ENCODE measurements at places on chromosomes 2 and 18.

GRCh38 chr2:134401789-134402188, 147.9 kb downstream of the MGAT5 start:
- DNase-seq: no peak

DNA sequence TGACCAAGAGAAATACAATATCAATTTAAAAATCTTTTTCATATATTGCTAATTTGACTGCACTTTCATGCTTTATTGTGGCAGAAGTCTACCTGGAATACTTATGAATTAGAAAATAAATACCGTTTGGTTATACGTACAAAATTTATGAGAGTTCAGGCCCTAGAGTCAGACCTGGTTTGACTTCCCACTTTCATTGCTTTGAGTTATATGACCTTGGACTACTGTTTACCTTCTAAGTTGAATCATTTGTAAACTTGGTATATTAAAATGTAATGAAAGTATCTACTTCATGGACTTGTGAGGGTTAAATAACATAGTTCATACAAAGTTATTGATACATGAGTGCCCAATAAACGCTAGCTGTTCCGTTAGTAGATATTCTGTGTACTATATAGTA, 12.0 kb downstream of the VAPA start:
- DNase-seq: no peak

DNA sequence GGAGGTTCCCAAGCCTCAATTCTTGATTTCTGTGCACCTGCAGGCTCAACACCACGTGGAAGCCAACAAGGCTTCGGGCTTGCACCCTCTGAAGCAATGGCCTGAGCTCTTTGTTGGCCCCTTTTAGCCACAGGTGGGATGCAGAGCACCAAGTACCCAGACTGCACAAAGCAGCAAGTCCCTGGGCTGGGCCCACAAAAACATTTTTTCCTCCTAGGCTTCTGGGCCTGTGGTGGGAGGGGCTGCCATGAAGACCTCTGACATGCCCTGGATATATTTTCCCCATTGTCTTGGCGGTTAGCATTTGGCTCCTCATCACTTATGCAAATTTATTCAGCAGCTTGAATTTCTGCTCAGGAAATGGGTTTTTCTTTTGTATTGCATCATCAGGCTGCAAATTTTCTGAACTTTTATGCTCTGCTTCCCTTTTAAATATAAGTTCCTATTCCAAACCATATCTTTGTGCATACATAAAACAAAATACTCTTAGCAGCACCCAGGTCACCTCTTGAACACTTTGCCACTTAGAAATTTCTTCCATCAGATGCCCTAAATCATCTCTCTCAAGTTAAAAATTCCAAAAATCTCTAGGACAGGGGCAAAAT, 9.0 kb upstream of the MATN3 start:
- DNase-seq: no peak

DNA sequence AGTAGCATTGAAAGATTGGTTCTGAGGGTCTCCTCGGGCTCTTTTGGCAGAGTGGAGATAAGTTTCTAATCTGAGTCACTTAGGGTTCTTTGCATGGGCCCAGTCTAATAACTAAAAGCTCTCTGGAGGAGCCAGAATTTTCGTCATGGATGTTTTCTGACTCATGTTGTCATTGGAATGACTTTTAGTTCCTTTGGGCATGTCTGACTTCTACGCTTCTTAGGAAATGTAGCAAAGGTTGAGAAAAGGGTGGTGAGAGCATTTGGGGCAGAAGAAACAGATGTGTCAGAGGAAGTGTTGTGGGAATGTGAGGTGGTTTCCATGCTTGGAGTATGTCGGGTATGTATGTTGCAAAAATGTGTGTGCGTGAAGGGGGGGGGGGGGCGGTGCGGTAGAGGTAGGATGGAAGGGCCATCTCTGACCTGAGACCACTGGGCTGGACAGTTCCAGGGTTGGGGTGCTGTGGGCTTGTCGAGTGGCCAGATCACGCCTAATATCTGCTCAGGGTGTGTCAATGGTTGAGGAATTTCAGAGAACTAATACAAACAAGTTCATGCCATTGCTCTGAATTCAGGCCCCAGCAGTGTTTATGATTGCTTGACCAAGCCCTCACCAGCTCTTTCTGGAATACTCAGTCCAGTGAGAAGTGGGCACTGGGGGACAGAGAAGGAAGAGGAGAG, 26.9 kb downstream of the KLHL29 start:
- DNase-seq: no peak

GRCh38 chr2:196322973-196323810, 151.8 kb upstream of the STK17B start:
- no peak for DNase-seq

GRCh38 chr18:64693766-64694165, 544.9 kb upstream of the LINC00305 start:
- DNase-seq: no peak

DNA sequence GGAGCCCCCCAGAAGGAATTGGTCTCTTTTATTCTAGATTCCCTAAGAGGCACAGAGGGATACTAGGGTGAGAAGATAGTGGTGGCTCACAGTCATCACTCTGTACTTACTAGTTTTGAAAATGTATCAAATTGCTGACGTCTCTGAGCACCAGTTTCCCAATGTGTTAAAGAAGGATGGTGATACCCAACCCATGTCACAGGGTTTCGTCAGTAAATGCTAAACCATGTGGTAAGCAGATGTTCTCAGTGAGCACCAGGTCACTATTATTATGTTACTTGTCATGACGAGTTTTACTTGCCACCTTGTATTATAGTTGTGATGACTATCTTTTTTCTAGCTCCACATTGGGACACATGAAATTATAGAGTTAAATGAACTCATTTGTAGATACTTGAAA, 54.7 kb downstream of the NEDD4L start:
- DNase-seq: no peak

- no peak for DNase-seq
These were observed 124.2 kb upstream of the HS6ST1 start for GRCh38 chr2:128442891-128443302.

DNA sequence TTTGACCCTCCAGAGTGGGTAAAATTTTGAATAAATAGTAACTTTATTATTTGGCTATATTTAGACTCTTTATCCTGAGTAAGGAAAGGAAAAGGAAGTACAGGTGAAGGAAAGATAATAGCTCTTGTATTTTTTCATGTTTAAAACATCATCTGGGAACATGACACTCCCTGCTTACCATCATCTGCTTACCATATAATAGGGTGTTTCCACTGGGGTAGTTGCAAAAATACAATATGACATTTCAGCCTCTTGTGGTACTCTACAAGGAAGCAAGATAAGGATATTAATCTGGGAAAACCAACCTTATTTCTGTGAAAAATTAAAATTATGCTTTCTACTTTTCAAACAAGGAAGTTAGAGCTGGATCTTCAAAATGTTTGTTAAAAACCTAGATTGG, 9.9 kb downstream of the RELCH start:
- DNase-seq: no peak

- DNase-seq: no peak
These were observed 165.4 kb downstream of the MYCN start for GRCh38 chr2:16105669-16106281.

DNA sequence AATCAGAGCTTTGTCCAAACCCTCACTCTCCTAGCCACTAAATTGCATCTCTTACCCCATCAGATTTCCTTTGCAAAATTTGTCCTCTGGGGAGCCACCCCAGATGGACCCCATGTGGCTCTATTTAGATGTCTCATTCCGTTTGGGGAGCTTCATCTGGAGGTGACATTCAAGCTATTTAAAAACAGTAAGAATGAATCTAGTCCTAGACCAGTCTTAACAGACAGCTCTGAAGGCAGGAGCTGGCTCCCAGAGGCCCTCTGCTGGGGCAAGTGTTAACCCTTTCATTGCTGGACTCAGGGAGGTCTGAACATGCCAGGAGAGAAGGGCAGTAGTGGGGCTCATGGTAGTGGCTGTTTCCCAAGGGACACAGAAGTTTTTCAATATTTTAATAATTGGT, 59.2 kb downstream of the RPL37A start:
- DNase-seq: no peak
